KG1 (cell line): ENCODE measurements at places on chromosomes 2 and 18.
A peak's percentile ranks its signal among the peaks of the same experiment; 100 is the strongest.

DNA sequence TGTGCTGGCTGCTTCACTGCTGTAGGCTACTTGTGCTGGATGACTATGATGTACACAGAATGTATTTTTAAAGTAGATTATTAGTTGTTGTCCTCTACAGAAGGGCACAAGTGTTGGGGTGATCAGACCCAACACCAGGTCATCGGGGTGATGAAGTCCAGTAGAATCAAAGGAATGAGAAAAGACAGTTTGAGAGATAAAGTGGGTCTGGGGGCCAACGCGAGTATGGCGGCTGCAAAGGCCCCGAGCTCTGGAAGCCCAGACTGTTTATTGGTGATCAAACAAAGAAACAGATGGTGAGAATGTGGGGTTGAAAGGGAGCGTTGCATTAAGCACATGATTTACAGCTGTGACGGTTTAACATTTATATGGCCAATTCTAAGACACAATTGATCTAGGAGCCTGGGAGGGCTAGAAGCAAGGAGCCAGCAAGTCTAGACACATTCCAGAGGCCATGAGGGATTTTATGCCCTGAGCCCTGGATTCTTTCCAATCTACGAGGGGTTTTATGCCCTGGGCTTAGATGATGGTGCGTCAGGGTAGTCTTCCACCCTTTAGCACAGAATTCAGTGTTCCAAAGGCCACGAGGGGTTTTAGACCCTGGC is 153.5 kb downstream of the AGPS start:
- DNase-seq = no peak

GRCh38 chr2:58973811-58974281 is 732.7 kb upstream of the FANCL start:
- no peak for DNase-seq

GRCh38 chr2:138818556-138818955 is 38.4 kb upstream of the NXPH2 start:
- DNase-seq = no peak

DNA sequence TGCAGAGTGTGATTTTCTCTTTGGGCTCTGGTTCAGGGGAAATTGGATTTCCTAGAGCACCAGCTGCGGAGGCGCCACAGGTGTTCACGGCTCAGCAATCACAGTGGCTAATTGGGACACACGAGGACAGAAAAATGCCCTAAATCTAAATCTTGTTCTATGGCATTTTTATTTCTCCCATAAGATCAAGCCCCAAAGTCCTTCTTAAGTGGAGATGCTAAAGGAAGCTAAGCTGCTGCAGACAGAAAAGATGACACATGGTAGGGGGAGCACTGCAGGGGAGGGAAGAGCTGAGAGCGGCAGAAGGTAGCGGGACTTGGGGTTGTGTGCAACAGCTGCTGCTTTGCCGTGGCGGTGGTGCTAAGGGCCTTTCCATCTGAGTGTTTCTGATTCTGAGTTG is 280.6 kb downstream of the MYT1L start:
- DNase-seq = no peak

DNA sequence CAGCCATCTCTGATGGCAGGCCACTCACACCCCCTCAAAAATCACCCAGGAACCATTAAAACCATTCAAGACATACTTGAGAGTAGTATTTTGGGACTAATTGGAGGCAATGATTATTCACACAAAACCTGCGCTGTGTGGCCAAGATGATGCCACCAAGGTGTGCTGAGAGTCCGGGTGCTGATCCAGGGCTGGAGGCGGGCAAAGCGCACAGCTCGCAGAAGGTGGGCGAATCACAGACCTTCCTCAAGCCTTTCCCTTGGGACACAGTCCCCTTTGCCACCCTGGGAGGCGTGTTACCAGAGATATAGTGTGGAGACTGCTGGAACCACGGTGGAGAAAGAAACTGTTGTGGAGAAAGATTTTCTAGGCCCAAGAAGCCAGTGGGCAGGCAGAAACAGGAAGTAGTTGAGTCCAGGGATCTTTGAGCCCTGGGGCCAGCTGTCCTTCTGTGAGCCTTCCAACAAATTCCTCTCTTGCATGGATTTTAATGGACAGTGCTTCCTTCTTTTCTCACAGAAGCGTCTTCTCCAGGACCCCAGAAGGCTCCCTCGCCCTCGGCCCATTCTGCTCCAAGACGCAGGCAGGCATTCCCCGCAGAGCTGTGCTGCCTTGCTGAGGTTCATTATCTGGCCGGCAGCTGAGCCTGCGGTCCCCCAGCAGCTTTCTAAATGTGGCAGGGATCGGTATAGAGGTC is 8.0 kb downstream of the COPS9 start:
- no peak for DNase-seq

DNA sequence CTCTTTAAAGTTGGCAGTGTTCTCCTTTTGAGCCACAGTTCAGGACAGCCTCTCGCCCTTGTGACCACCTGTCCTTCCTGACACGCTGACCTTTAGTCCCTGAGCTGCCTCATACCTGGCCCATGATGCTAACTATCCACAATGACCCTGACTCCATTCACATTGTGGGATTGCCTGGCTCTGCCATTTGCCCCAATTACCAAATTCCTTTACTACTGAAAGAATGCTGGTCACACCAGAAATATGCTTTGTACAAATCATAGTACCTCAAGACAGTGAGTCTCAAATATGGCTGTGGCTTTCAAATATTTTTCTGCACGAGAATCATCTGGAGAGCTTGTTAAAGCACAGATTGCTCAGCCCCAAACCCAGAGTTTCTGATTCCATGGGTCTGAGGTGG is 54.2 kb downstream of the LTBP1 start:
- DNase-seq = no peak

- peak; percentile 31 for DNase-seq
Observed at GRCh38 chr18:32093102-32093511, 1.4 kb downstream of the RNF138 start.

GRCh38 chr2:59947917-59948541 is 605.4 kb downstream of the BCL11A start:
- DNase-seq = no peak

DNA sequence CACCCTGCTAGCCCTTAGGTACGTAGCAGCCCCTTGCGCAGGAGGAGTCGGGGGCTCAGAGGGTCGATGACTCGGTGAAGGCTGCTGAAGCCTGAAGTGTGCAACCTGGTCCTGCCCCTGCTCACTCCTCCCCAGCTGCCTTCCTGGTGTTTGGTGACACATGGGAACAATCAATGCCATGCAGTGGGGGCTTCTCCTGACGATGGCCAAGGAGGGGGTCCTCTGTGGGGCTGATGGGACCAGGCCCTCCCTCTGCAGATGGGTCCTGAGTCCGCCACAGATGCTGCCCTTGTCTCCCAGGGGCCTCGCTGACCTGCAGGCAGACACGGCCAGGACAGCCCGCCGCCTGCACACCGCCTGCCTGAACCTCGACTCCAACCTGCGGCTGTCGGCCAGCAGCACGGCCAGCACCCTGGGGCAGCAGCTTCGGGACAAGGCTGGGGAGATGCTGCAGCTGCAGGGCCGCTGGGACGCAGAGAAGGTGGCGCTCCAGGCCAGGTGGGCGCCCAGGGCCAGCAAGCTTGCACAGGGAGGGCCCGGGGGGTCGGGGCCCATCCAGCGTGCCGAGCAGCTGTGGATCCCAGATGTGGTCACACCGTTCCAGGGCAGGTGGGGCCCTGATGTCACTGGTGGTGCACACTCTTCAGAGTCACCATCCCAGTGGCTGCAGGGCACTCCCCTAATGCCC is 24.6 kb downstream of the CROCC2 start:
- no peak for DNase-seq

DNA sequence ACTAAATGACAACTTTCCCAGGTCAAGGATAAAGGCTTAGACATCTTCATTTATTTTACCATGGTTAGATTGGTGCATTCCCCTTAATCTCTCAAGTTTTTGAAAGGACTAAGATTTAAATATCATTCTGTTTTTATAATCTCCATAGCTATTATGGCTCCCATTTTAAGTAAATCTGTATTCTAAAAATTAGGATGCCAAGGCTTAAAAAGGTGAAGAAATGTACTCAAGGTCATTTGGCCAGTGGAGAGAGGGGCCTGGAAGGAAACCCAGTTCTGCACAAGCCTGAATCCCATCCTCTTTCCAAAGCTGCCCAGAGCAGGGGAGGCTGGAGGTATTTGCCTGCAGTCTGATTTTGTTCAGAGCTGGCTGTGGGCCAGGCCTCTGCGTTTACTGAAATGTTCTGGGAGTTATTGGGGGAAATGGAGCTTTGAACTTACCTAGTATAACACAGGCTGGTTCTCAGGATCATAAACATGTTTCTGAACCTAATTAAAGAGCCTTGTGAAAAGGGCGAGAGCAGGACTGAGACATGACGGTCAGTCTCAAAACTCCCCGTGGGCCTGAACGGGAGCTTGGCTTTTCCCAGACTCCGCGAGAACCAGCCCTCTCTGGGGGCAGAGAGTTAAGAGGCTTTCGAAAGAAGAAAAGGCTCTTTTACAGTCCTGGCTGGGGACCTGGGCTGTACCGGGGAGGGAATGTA is 85.6 kb downstream of the DDX1 start:
- DNase-seq = no peak

DNA sequence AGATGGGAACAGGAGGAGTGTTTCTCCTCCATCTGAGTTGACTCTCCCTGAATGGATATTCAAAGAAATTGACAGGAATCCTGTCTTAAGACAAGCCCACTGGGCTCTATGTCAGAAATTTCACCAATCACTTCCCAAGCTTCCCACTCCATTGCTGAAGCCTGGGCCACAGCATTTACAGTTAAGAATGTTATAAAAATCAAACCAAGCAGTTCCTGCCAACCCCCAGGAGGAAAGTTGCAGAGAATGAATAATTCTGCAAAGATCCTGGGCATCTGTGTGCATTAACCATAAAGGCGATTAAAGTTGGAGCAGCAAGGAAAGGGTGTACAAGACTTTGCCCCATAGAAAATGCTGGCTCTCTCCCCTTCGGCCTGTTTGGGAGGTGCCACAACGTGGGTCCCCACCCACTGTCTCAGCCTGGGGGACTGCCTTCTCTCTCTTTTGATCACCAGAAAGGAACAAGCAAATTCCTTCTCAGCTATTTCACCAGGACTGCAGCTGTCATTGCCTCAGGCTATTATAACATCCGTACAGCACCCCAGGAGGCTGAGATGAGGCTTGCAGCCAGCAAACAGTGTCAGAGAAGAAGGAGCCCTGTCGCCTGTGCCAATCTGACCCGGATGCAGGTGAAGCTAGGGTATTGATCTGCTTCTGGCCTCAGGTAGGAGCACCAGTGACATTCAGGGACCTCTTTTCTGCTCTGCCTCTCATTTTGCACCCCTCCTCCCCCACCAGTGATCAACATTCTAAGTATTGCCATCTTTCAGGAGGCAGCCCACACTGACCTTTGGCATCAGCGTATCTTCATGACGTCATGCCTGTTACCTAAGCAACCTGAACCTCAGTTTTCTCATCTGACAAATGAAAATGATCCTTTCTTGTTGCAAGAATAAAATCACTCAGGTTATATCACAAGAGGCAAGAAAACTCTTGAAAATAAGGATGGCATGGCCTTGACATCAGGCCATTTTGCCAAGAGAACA is 219.0 kb downstream of the SH3BP4 start:
- no peak for DNase-seq

- DNase-seq = no peak
Observed at GRCh38 chr2:227613272-227613660, 1.4 kb downstream of the SCYGR3 start.

DNA sequence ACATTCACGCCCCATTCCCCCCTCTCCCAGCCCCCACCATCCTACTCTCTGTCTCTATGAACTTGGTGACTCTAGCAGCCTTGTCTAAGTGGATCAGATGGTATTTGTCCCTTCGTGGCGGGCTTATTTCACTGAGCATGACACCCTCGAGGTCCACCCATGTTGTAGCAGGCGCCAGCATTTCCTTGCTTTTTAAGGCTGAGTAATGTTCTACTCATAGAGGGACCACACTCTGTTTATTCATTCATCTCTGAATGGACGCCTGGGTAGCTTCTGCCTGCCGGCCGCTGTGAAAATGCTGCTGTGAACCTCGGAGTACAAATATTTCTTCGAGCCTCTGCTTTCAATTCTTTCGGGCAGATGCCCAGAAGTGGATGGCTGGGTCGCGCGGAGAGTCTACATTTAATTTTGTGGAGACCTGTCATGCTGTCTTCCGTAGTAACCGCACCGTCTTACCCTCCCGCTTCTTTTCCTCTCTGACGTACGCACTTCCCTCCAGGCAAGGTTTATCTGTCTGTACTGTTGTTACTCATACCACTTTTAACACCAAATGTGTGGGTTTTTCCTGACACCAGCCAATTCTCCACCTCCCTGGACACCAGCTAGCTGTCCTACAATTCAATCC is 5.6 kb downstream of the CROCC2 start:
- DNase-seq = no peak

DNA sequence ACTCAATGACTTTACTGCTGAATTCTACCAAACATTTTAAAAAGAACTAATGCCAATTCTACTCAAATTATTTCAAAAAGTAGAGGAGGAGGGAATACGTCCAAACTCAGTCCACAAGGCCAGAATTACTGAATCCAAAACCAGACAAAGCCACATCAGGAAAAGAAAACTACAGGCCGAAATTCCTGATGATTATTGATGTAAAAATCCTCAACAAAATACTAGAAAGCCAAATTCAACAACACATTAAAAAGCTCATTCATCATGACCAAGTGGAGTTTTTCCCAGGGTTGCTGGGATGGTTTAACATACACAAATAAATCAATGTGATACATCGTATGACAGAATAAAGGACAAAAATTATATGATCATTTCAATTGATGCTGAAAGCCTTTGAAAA is 103.9 kb upstream of the UBE2E3 start:
- no peak for DNase-seq

- peak; percentile 38 for DNase-seq
Observed at GRCh38 chr18:32048507-32049091, 30.0 kb downstream of the RNF125 start.

GRCh38 chr2:49858113-49858490 is 703.8 kb upstream of the FSHR start:
- no peak for DNase-seq
